ENCODE measurements at places on chromosomes 12 and 14.

DNA sequence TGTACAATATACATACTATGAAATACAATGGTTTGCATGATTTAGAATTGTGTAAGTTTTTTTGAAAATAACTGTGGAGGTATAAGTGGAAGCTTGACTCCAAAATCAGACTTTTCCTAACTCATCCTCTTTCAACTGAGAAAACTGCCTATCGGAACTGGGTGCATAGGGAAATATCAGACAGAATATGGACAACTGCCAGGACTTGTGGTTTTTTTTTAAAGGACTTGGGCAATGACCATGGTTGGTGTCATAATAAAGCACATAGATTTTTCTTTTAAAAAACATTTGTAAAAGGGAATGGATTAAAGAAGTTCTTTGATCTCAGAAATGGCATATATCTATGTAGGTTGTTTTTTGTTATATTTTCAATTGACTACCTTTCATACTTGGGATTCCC lies 53.3 kb upstream of the LRRK2 start:
- no peak for DNase-seq

- DNase-seq: no peak
Observed at GRCh38 chr12:1465990-1466389, 128.4 kb downstream of the FBXL14 start.

- DNase-seq: no peak
Observed at GRCh38 chr14:98966475-98967162, 305.4 kb downstream of the BCL11B start.

GRCh38 chr12:90366286-90366685 lies 588.7 kb downstream of the CCER1 start:
- no peak for DNase-seq

GRCh38 chr12:108337235-108338223 lies 1.6 kb downstream of the CMKLR1 start:
- DNase-seq: no peak
